Forelimb muscle (tissue), 1 donor: ENCODE measurements at places on chromosomes 16 and 17. TPM values are rescaled to one million over a fixed set of nuclear protein-coding genes. Genes with fewer than 3 reads are reported as not detected.

The SLC5A11 gene
- polyA plus RNA-seq: 0.13 TPM

The CCL16 gene
- 0.39 TPM for polyA plus RNA-seq

The ASGR1 gene
- polyA plus RNA-seq: 2.3 TPM

The PYY gene
- polyA plus RNA-seq: not detected

- no peak for DNase-seq
Measured at GRCh38 chr17:15650741-15651582, 31.5 kb upstream of the FBXW10B start.

- DNase-seq: no peak
Measured at GRCh38 chr16:85372627-85373372, 240.3 kb upstream of the GSE1 start.

- DNase-seq: no peak
Measured at GRCh38 chr17:64278614-64279013, 15.6 kb upstream of the TEX2 start.

DNA sequence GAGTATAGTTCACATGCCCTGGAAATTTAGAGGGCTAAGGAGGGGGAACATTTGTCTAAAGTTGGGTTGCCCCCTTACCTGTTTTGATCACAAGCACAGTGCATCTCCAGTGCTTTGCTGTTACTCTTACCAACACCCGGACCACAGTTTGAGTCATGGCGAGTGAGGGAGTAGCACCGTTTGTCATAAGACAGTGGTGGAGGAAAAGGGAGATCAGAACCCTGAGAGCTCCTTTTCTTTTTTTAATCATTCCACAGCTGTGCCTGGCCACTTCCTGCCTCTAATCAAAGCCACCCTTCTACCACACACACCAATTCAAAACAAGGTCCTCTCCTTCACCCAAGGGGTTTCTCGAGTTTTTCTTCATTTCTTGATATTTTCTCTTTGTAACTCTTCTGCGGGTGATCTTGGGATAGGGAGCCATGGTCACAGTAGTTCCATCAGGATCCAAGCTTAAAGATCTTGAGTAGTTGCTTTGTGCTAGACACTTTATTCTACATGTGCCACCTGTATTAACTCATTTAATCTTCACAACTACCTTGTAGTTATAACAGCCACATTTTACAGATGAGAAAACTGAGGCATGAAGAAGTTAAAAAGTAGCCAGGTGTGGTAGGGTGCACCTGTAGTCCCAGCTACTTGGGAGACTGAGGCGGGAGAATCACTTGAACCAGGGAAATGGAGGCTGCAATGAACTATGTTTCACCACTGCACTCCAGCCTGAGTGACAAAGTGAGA lies 5.0 kb upstream of the MYL4 start:
- DNase-seq: no peak

DNA sequence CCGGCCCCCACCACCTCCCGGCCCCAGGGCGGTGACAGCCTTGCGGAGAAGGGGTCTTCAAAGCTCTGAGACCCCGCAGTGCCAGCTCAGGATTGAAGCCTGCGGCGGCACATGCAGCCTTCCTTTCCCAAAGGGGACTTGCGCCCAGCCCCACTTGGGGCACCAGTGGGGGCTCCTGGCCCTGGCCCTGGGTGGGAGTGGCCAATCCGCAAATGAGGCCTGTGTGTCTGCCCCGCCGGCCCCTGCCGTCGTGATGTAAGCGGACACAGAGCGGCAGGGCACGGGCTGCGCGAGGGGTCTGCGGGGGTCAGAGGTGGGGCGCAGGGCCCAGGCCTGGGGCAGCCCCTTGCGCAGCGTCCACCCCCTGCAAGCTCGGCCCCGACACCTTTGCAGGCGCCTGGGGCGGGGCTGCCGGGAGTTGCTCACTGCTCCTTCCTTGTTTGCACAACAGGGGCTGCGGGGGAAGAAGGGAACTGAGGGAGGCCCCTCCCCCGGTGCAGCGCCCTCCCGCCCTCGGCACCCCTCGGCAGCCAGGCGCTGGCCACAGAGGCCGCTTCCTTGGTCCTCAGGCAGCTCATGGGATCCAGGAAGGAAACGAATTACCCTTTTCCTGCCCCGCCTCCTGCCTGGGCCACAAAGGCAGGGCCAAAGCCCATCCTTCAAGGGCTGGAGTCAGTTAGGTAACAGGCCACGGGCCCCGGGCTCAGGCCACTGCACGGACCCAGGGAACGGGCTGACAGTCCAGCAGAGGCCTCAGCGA lies 2.9 kb downstream of the SLC16A3 start:
- no peak for DNase-seq

GRCh38 chr17:56710986-56711385 lies 117.5 kb downstream of the NOG start:
- DNase-seq: no peak

DNA sequence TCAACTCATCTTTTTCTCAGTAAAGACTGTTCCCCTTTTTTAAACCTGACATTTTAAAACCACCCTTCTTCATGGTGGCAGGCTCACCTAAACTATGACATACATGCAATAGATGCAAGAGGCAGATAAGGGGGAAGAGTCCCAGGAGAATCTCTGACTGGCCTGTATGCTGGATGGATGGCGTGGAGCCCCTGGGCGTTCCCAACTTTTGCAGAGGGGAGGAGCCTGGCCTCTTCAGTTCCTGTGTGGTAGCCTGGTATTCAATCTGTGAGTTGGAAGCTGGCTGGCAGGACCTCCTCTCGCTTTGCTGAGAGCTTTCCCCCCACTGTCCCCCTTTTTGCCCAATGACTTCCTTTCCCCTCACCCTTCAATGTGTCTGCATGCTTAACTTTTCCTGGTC lies 217.6 kb upstream of the CA10 start:
- DNase-seq: no peak
